ENCODE measurements at places on chromosomes 16 and 17.

DNA sequence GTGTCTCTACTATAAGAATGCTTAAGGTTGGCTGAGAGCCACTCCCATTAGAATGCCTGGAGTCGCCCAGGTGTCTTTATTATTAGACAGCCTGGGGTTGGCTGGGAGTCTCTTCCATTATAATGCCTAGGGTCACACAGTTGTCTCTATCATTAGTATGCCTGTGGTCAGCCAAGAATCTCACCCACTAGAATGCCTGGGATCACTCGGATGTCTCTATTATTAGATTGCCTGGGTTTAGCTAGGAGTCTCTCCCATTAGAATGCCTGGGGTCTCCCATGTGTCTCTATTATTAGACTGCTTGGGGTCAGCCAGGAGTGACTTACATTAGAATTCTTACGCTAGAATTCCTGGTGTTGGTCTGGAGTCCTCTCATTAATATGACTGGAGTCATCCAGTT lies 2255.3 kb downstream of the TP53TG3F start:
- no peak for DNase-seq

- no peak for DNase-seq
Measured at GRCh38 chr17:79495665-79496064, 115.2 kb downstream of the RBFOX3 start.

GRCh38 chr16:81711657-81712319 lies 67.3 kb upstream of the PLCG2 start:
- DNase-seq = peak; percentile 89

DNA sequence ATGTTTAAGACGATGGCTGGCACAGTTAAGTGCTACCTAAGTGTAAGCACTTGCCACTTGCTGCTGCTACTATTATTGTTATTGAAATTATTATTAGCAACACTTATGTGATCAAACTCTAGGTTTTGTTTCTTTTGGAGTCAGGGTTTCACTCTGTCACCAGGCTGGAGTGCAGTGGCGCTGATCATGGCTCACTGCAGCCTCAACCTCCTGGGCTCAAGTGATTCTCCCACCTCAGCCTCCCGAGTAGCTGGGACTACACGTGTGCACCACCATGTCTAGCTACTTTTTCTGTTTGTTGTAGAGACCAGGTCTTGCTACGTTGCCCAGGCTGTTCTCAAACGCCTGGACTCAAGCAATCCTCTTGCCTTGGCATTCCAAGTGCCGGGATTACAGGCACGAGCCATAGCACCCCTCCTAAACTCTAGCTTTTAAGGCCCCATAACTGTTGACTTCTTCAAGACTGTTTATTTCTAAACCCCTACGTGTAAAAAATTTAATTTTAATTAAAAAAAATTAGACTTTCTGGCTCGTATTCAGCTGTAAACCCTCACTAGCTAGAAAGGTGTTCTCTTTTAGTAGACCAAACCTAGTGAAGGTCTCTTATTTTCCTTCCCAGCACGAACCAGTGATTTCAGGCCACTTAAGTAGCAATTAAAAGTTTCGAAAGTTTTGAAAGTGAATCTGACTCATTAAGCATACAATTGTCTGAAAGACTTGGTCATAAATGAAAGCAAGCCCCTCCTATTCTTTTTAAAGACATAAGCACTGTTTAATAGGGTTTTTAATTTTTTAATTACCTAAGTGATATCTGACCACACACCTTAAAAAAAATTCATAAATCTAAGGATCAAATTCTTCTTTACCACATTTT lies 11.7 kb upstream of the SCNN1B start:
- DNase-seq = no peak

DNA sequence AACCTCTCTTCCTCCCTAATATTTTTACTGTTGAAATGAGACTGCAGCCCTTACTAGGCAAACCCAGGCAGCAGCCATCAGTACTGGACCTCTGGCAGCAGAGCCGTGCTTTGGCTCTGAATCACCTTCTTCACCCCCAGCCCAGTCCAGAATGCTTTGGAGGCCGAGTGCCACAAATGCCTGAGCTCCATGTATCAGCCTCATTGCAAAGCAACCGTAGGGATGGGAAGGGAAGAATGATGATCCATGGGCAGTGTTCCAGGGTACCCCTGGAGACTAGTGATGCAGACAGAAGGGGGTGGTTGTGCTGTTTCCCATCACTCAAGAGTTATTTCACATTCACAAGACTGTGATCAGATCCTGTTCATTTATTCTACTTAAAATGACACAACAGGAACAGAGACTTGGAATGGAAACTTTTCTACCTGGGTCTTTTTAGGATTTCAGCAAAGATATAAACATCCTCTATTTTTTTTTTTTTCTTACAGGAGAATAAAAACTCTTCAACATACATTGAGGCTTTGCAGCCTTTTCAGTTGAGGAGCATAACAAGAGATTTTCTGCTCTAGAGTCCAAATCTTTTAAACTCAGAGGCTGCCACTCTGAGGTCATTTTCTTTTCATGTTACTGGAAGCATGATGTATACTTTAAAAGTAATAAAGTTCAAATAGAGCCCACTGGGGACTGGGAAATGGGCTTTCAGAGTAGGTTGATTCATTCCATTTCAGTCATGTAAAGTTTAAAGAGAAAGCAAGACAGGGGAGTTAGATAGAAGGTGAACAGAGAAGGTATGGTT lies 138.3 kb downstream of the KCNJ2 start:
- DNase-seq = no peak

DNA sequence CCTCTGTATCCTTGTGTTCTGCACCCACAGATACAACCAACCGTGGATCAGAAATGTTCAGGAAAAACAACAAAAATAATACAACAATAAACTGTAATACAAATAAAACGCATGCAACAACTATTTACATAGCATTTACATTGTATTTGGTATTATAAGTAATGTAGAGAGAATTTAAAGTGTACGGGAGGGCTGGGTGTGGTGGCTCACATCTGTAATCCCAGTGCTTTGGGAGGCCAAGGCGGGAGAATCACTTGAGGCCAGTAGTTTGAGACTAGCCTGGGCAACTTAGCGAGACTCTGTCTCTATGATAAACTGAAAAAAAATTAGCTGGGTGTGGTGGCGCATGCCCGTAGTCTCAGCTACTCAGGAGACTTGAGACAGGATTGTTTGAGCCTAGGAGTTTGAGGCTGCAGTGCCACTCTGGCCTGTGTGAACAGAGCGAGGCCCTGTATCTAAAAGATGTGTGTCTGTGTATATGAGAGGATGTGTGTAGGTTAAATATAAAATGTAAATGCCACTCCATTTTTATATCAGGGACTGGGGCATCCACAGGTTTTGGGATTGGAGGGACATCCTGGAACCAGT lies 13.3 kb downstream of the SEC14L1 start:
- DNase-seq = no peak

GRCh38 chr16:28902909-28903308 lies 22.1 kb downstream of the RABEP2 start:
- DNase-seq = no peak

DNA sequence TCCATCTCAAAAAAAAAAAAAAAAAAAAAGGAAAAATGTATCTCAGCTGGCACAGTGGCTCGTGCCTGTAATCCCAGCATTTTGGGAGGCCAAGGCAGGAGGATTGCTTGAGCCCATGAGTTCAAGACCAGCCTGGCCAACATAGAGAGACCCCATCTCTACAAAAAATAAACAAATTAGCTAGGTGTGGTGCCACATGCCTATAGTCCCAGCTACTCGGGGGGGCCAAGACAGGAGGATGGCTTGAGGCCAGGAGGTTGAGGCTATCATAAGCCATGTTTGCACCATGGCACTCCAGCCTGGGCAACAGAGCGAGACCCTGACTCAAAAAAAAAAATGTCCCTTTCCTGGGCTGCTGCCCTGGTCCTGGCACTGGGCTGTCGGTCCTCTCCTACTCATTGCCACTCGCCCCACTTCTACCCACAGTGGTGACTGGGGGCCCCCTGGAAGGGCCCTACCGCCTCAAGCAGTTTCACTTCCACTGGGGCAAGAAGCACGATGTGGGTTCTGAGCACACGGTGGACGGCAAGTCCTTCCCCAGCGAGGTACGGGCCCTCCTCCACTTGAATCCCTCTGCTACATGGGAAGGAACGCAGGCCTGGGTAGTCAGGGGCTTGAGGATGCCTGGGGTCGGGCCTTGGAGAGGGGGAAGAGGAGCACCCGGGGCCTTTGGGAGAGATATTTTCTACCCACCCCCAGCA lies 6.1 kb downstream of the CA7 start:
- no peak for DNase-seq

DNA sequence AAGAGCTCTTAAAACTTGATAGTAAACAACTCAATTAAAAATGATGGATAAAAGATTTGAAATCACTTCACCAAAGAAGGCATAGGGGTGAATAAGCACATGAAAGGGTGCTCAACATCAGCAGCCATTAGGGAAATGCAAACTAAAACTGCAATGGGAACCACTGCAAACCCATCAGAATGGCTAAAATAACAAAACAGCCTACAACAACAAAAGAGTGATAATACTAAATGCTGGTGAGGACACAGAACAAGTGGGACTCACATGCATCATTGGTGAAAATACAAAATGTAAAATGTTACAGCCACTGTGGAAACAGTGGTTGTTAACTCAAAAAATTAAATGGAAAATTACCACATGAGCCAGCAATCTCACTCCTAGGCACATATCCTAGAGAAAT lies 121.5 kb downstream of the CDK5R1 start:
- no peak for DNase-seq

- DNase-seq = no peak
Measured at GRCh38 chr16:67954421-67955196, 10.7 kb upstream of the LCAT start.

GRCh38 chr17:4551141-4551540 lies 4.0 kb downstream of the MYBBP1A start:
- DNase-seq = no peak

GRCh38 chr16:69111876-69112230 lies 6.4 kb downstream of the HAS3 start:
- DNase-seq = no peak

DNA sequence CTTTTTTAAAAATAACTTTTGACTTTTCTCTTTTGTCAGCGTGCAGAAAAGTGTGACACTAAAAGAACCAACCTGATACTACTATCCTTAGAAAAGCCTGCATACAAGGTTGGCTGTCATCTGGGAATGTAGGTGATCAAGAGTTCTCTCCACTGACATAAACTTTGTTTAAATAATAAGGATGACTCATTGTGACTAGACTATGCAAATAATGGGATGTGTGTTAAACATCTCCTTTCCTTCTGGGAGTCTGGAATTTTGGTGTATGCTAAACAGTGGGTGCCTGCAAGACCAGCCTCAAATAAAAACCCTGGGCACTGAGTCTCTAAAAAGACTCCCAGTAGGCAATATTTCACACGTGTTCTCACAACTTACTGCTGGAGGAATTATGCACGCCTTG lies 373.4 kb downstream of the CNTNAP4 start:
- no peak for DNase-seq

DNA sequence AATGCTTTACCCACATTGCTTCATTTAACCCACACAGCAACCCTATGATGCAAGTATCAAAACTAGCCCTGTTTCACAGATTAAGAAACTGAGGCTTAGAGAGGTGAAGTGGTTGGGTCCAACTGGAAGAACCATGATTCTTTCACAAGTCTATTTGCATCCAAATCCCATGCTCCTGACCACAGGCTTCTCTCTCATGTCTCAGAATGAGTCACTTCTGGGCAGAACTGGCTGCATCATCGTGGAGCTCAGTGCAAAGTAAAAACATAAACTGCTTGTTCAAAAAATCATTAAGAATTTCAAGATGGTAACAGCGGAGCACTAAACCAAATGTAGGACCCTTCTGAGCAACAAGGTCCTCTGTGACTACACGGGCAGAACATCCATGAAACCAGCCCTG lies 20.2 kb upstream of the CES1 start:
- no peak for DNase-seq

DNA sequence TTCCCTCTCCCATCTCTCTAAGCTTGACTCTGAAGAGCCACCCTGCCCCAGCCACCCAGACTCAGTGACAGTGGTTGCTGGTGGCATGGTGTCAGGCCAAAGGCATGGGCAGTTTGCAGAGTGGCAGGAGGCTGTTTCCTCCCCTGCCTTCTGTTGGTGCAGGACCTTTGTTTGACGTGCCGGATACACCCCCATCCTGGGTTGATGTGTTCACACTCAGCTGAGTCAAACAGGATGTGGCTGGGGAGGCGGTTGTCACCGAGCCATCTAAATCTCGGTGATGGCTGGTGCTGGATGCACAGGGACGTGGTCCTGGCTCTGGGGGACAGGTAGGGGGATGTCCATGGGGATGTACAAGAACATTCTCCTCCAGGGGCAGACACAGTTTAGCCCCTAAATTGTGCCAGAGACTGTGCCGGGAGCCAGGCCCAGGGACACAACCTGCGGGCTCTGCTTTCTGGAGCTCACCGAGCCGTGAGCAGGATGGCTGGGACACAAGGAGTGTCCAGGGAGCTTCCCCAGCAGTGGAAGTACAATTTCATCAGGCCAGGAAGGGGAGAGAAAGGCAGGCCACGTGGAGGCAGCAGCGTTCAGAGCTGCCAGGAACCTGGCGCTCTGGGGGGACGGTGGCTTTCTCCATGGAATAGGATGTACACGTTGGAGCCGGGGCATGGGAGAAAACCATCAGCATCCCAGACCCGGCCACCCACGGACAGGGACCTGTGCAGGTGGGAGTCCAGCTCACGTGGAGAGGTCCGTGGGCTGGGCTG lies 264.2 kb downstream of the SEC14L1 start:
- DNase-seq = peak; percentile 68

DNA sequence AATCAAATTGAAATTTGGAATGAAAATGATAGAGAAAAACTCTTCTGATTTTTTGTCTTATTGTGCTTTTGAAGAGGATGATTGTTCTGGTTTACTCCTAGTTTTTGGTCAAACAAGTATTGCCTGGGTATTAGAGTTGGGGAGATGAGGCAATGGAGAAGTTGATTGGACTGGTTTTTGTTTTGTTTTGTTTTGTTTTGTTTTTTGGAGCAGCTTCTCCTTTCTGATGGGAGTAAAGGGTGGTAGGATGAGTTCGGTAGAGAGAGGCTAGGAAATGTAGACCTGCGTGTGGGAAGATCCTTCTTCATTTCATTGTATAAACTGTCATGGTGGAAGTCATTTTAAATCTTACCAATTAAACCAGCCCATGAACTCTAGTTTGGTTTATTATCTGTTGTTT lies 17.7 kb downstream of the ATP6V0A1 start:
- DNase-seq = no peak

DNA sequence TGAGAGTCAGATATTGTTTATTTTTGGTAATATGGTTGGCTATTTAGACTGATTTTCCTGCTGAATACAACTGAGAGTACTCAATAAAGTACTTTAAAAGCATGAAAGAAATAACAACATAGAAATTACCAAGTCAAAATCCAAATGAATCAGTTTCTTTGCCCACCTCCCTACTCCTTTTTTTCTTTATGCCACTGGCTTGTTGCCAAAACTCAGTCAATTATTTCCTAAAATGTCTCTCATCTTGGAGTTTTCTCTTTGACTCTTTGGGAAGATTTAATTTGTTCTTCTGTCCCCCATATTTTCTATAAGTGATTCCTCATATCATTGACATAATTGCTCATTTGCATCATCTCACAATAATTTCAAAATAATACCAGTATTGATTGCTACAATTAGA lies 2.6 kb upstream of the OMG start:
- DNase-seq = no peak

- no peak for DNase-seq
Measured at GRCh38 chr17:82320956-82321927, 3.8 kb upstream of the CD7 start.

Measured in SW 1271 (cell line).